Aorta (tissue), 5 donors: ENCODE measurements at places on chromosomes 13 and 19.

- peak; percentile 69 for DNase-seq
Measured at GRCh38 chr13:44734201-44734707, 158.1 kb upstream of the TSC22D1 start.

GRCh38 chr19:35558400-35559280, 4.8 kb downstream of the ATP4A start:
- DNase-seq = peak; percentile 71

- no peak for DNase-seq
Measured at GRCh38 chr19:46406976-46407375, 6.4 kb downstream of the CCDC8 start.

DNA sequence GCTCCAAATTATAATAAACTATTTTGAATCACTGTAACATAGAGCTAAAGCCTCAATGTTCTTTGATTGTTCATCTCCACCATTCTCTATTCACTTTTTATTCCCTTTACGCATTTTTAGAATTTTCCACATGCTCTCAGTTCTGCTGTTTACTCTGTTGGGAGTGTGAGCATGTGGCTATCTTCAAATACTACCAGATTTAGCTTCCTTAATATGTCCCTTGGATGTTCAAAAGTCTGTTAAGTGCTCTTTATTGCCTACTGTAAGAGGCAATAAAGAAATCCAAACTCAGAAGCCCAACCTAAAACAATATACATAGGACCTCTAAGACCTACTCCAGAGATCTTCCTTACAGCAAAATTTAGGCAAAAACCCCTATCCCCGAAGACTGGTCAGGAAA, 34.5 kb downstream of the MTMR6 start:
- DNase-seq = no peak

GRCh38 chr19:55305491-55305890, 19.6 kb downstream of the TMEM150B start:
- no peak for DNase-seq

DNA sequence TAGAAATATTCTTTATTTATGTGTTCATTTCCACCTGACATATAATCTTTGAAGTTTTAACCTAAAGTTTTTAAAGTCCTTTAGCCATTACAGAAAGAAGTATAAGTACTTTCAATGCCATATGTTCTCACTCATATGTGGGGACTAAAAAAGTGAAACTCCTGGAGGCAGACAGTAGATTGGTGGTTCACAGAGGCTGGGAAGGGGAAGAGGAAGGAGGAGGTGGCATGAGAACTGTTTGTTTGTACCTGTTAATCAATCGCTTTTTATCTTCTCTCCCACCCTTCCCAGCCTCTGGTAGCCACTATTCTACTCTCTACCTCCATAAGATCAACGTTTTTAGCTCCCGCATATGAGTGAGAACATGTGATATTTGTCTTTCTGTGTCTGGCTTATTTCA, 131.1 kb downstream of the MYO16 start:
- no peak for DNase-seq

GRCh38 chr13:94968757-94969086, 256.4 kb upstream of the SOX21 start:
- no peak for DNase-seq

- no peak for DNase-seq
Measured at GRCh38 chr13:42279080-42279479, 7.1 kb downstream of the AKAP11 start.

DNA sequence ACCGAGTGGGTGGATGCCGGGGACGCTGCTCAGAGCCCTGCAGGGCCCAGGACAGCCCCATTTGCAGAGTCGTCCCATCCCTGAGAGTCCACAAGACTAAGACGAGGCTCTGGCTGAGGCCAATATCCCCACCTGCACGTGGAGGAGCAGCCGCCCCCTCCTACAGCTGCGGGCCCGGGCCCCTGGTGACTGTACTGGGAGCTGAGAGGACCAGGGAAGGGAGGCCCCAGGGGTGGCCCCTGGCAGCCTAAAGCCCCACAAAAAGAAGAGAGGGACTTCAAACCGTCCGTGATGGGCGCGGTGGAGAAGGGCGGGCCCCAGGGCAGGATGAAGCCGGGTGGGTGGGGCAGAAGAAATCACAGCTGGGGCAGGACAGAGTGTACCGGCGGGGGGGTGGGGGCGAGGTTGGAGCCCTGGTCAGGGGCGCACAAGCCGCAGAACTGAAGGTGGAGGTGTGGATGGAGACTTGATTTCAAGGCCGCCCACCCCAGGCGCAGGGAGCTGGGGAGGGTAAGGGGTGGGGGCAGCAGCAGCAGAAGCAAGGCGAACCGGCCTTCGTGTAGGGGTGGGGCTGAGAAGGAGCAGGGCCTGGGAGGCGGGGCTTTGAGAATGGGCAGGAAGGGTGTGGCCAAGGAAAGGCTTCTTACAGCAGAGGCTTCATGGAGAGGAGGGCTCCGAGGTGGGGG, 12.9 kb downstream of the CFD start:
- DNase-seq = no peak

DNA sequence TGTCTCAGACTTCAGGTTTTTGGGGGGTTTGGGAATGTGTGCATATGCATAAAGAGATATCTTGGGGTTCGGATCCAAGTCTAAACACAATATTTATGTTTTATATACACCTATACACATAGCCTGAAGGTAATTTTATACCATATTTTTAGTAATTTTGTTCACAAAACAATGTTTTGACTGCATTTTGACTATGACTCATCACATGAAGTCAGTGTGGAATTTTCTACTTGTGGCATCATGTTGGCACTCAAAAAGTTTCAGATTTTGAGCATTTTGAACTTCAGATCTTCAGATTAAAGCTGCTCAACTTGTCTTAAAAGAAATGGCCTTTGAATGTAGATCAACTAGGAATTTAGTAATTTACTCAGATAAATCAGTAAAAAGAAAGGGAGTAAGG, 712.9 kb upstream of the GPC6 start:
- no peak for DNase-seq
